ELR (cell line): ENCODE measurements at places on chromosomes 7 and 10.

DNA sequence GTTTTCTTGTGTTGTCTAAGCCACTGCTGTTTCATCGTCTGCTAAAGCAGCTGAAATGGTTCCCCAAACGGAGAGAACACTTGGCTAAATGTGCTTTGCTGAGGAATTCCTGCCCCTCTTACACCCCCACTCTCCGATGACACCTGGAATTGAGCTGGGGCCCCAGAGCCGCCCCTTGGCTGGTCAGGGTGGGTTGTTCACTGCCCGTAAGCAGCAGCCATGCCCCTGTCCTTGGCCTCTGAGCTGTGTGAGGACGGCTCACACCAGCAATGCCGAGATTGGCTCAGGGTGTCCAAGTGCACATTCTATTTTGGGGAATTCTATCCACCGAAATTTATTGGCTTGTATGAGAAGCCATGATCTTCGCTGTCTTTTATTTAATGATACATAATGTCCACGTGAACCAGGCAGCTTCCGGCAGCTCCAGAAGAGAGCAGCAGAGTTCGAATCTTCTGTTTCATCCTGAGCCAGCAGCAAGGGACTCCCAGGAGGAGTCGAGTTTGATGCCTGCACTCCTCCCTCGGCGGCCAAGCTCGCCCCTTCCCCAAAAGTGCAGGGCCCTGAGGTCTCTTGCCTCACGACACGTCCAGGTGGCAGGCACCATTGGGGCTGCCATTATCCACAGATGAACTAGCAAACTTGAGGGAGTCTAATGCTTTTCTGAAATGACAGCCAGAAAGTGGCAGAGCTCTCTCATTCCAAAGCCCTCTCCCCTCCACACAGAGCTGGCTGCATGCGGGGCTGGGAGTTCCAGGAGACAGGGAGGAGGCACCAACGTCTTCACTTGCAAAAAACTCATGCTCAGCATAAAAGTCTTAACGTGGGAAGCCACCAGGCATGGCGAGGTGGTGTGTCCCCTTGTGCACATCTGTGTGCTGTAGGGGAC, 114.0 kb downstream of the WDR37 start:
- no peak for DNase-seq

DNA sequence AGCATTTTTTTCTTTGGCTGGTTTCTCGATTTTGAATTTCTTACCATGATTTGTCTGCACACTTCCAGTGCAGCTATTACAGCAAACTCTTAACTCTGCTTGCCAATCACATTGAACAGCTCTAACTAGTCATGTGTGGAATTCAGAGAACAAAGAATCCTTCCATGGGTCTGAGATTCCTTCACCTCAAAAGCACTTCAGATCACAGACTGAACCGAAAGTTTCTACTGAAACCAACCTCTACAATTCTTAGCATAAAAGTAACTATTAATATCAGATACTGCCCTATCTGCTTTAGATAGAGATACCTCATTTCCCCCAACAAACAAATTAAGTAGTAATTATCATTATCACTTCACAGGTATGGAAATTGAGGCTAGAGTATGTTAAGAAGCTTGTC, 56.5 kb upstream of the SP4 start:
- no peak for DNase-seq

DNA sequence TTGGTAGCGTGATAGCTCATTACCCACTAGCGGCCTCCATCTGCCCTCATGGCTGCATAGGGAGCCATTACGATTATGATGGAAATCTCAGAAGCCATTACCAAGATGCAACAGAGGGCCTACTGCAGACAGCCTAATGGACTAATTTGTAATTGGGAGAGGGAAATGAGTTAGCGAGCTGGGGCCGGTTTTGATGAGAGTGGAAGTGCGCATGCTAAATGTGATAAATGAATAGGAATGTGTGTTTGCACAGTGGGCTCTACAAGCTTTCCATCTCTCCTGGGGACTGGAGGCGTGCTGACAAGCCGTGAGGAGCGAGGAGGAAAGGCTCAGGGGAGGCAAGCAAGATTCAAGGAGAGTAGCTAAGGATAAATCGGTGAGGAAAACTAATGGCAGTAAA, 644.5 kb upstream of the GALNT17 start:
- no peak for DNase-seq

DNA sequence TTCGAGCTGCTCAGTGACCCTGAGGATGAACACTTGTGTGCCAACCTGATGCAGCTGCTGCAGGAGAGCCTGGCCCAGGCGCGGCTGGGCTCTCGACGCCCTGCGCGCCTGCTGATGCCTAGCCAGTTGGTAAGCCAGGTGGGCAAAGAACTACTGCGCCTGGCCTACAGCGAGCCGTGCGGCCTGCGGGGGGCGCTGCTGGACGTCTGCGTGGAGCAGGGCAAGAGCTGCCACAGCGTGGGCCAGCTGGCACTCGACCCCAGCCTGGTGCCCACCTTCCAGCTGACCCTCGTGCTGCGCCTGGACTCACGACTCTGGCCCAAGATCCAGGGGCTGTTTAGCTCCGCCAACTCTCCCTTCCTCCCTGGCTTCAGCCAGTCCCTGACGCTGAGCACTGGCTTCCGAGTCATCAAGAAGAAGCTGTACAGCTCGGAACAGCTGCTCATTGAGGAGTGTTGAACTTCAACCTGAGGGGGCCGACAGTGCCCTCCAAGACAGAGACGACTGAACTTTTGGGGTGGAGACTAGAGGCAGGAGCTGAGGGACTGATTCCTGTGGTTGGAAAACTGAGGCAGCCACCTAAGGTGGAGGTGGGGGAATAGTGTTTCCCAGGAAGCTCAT, 1.1 kb downstream of the DDIT4 start:
- peak; percentile 65 for DNase-seq

DNA sequence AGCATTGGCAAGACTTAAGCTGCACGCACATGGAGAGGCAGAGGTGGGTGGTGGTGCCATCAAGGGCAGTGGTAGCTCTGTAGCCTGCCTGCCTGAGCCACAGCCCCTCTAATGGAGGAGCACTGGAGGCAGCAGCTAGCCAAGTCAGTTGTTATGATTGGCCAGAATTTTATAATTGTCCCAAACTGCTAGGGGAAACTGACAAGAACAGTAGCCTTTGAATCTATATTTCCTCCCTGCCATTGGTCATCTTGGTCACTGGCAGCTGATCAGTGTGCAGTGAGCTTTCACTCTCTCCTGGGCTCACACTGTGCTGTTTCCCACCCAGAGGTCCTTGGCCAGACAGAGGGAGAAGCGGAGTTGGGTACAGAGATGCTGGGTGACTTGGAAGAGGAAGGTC, 9.6 kb upstream of the ZNF783 start:
- no peak for DNase-seq

- peak; percentile 81 for DNase-seq
Observed at GRCh38 chr10:3828404-3829155, 43.6 kb upstream of the KLF6 start.

DNA sequence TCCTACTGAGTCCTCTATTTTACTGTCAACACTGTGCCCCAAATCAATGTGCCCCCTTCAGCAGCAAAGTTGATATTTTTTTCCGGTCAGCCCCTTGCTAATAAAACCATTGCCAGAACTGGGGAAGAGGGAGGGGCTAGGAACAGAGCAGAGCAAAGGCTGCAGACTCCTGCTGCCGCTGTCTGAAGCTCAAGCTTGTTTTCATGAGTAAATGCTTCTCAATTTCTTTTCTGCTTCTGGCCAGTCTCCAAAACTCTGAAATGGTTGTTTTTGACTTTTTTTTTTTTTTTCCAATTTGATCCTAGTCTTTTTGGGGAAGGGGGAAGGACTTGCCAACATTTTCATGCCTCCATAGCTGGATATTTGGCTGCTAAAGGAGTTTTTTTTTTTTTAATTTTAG, 26.7 kb upstream of the PROSER2 start:
- DNase-seq: no peak

- peak; percentile 33 for DNase-seq
Observed at GRCh38 chr7:81031243-81031642, 112.4 kb upstream of the SEMA3C start.

DNA sequence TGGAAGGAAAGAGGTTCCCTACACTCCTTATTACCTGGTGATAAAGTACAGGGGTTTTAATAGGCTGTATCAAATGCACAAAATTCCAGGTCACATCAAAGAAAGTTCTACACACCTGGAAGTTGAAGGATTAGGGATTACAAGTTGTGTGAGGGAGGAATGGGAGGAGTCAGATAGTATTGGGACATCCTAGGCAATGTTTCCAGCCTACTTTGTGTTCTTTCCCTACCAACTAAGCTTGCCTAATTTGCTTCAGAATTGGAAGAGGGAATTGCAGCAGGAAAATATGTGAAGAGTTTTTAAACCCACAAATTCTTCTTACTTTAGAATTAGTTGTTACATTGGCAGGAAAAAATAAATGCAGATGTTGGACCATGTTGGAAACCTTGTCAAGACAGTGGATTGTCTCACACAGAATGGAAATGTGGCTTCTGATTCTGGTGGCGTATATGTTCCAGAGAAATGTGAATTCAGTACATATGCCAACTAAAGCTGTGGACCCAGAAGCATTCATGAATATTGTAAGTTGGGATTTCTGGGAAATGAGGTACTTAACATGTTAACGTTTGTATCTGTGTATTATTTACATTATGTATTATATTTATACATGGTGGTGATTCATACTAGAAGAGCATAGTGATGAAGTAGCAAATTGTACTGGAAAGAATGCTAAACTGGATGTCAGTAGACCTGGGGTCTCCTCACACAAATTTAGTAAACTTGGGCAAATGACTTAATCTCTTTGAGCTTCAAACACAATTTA, at the start of gene LIPM:
TSS of gene LIPM (plus strand) at position 208 of the 763 bp plus-strand sequence. CDS start at position 375, 167 bp downstream.
- no peak for DNase-seq

GRCh38 chr10:115572740-115573455, 479.7 kb downstream of the ATRNL1 start:
- DNase-seq: peak; percentile 17

- DNase-seq: peak; percentile 71
Observed at GRCh38 chr10:79444199-79445119, 965 bp downstream of the ZCCHC24 start.

- no peak for DNase-seq
Observed at GRCh38 chr10:351770-352334, 216.6 kb downstream of the ZMYND11 start.
